ENCODE measurements at places on chromosomes 5 and 9.

GRCh38 chr5:146025114-146025680 lies 80.2 kb downstream of the PLAC8L1 start:
- no peak for DNase-seq

GRCh38 chr5:89991592-89991991 lies 418.0 kb downstream of the CETN3 start:
- DNase-seq = no peak

- no peak for DNase-seq
Measured at GRCh38 chr5:180020176-180020575, 51.4 kb downstream of the RNF130 start.

DNA sequence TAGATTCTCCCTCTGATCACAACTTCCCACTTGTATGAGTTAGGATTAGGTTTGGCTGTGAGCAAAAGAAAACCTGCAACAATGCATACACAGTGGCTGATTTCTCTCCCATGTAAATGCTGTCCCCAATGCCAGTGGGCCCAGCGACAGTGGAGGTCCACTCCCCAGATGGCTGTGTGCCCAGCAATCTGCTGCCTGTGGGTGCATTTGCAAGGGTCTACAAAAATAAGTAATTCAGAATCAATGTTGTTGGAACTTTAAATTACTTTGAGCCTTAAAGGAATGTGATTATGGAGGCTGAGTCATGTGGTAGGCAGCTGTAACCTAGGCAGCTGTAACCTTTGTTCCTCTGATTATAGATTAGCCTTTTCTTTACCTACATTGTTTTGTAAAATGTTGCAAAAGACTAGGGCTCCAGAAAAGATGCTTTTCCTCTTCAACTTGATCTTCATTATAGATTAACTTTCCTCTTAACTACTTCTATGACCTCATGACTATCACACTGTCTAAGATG lies 14.2 kb upstream of the MXD3 start:
- no peak for DNase-seq

GRCh38 chr9:116362493-116362892 lies 208.9 kb downstream of the PAPPA start:
- DNase-seq = no peak

GRCh38 chr9:128405077-128405779 lies 15.4 kb upstream of the CERCAM start:
- no peak for DNase-seq

- no peak for DNase-seq
Measured at GRCh38 chr5:117803533-117803932, 1184.8 kb downstream of the DTWD2 start.

Measured in HT1080 (cell line).